ENCODE measurements at places on chromosomes 5 and 9. TPM values are rescaled to one million over a fixed set of nuclear protein-coding genes. Genes with fewer than 3 reads are reported as not detected.

Gene GABRB2
- polyA plus RNA-seq, result 0.06 TPM

Gene CDH9
- not detected for polyA plus RNA-seq

DNA sequence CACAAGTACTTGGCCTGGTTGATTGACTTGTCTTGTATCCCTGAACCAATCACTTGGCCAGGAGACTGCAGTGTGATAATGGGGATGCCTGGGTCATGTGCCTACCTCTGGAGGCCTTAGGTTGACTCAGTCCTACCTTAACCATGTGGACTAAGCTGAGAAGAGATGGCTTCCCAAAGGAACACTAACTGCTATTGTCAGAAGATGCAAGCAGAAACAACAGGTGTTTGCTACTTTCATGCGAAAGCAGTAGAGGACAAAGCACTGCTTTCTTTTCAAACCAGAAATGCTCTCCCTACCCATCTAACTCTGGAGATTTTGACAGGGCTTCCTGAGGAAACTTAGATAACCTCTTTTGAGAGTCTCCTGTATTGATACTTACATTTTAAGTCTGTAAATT is 22.9 kb downstream of the CDK7 start:
- no peaks in the 10 kb centered on the region for H3K27me3 ChIP-seq
- no peak for DNase-seq
- H3K4me3 ChIP-seq, result no peak overlapping the region
- no peaks in the 10 kb centered on the region for H3K4me1 ChIP-seq

DNA sequence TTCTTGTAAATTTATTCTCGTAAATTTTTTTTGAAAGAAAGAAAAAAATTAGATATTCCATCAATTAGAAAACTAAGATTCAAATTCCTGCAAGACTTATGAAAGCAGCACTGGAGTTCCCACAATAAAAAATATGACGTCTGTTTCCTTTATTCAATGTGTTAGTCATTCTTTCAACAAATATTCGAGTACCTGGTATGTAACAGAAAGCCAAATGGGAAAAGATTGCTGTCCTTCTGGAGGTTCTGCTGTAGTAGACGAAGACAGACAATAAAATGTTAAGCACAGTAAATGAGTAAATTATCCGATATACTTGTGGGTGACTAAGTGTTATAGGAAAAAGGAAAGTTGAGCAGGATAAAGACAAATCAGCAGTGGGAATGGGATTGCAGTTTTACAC is 92.2 kb downstream of the ADAMTSL1 start:
- H3K27ac ChIP-seq, result no peak overlapping the region
- H3K36me3 ChIP-seq, result no peaks in the 10 kb centered on the region
- no peaks in the 10 kb centered on the region for H3K27me3 ChIP-seq
- no peak overlapping the region for H3K4me3 ChIP-seq
- peaks cover 4% of the 10 kb centered on the region for H3K4me1 ChIP-seq

DNA sequence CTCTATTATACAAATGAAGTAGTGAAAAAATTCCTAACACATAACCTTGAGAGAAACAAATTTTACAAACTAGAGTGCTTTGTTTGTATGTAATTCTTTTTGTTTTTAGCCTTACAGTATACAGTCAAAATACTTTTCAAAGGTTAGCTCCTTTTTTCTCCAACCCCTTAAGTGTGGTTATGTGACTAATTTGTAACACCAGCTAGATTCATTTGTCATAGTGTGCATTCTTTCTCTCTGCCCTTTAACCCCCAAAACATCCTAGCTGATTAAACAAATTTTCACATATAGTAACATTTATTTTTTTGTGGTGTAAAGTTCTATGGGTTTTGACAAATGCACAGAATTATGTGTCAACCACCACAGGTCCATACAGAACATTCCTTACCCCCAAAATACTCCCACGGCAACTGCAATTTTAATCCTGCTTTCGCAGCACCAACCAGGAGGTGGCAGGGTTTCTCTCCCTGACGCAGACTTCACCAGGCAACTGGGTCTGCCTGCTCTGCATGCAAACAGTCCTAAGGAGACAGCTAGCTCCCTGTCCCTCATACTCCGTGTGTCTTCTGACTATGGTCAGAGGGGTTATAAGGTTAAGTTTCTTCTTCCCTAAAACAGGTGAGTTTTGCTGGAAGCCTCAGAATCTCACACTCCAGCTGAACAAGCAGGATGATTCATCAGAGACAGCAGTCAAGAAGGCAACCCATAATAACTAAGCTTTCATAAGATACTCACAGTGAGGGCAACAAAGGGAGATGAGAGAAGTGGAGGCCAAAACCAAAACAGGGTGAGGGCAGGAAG is 44.5 kb upstream of the NR5A1 start:
- H3K27me3 ChIP-seq, result no peaks in the 10 kb centered on the region
- peak; percentile 79 for DNase-seq
- H3K27ac ChIP-seq, result no peak overlapping the region
- no peaks in the 10 kb centered on the region for H3K4me1 ChIP-seq
- no peaks in the 10 kb centered on the region for H3K36me3 ChIP-seq

DNA sequence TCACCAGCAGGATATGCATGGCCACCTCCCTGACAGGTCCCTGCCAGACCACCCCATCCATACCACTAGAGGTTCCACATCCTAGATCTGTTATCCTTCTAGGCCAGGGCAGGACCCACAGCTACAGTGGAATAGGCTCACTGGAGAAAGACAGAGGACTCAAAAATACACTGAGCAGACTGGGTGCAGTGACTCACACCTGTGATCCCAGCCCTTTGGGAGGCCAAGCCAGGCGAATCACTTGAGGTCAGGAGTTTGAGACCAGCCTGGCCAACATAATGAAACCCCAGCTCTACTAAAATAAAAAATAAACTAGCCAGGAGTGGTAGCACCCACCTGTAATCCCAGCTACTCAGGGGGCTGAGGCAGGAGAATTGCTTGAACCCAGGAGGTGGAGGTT is 56.5 kb upstream of the TESK1 start:
- no peak for DNase-seq
- no peaks in the 10 kb centered on the region for H3K27me3 ChIP-seq
- H3K4me3 ChIP-seq, result no peak overlapping the region
- H3K4me1 ChIP-seq, result peaks cover 57% of the 10 kb centered on the region

DNA sequence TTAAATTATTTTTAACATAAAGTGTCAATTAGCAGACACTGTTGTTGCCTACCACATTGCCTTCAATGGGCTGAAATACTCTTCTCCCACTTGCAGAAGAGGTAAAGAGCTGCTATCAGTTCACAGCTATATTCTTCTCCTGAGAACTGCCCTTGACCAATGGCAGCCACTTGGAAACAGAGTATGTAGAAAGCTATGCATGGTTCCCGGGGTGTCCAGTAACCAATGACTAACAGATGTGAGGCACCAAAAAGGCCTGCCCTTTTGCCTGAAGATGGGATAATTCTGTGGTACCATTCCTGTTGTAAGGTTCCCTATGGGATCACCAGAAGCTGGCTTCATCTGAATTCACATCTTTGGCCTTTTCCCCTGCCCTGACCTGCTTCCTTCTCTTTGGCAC is 181.4 kb upstream of the MAP3K1 start:
- no peaks in the 10 kb centered on the region for H3K36me3 ChIP-seq
- H3K4me3 ChIP-seq, result no peak overlapping the region
- H3K27ac ChIP-seq, result no peak overlapping the region
- peaks cover 22% of the 10 kb centered on the region for H3K4me1 ChIP-seq

Gene KCNV2
- polyA plus RNA-seq, result not detected

Gene SLC25A25
- polyA plus RNA-seq, result 7.9 TPM

Gene OR1Q1
- polyA plus RNA-seq, result not detected

DNA sequence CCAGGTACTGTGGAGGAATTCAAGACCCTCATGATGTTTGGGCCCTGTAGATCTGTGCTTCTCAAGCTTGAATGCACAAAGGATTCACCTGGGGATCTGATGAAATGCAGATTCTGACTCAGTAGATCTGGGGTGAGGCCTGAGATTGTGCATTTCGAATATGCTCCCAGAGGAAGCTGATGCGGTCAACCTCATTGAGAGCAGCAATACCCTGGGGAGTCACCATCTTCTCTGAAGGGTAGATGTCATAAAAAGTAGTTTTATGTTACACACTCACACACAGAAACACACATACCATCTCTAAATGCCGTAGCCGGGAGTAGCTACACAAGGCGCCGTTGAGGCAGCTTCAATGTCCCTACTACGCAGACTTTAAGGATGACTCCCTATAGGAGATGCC is 55.8 kb upstream of the CPEB4 start:
- no peak overlapping the region for H3K27ac ChIP-seq
- no peak for DNase-seq
- H3K36me3 ChIP-seq, result no peaks in the 10 kb centered on the region
- no peaks in the 10 kb centered on the region for H3K4me1 ChIP-seq
- no peaks in the 10 kb centered on the region for H3K27me3 ChIP-seq

Gene ABLIM3
- polyA plus RNA-seq, result 11.8 TPM

- peaks cover 3% of the 10 kb centered on the region for H3K36me3 ChIP-seq
- no peak for DNase-seq
- H3K27ac ChIP-seq, result no peak overlapping the region
- H3K27me3 ChIP-seq, result no peaks in the 10 kb centered on the region
- H3K4me3 ChIP-seq, result no peak overlapping the region
These were observed 106.0 kb upstream of the LRRTM2 start for GRCh38 chr5:138981131-138981530.

- no peak for DNase-seq
- no peak overlapping the region for H3K4me3 ChIP-seq
- no peaks in the 10 kb centered on the region for H3K36me3 ChIP-seq
- no peak overlapping the region for H3K27ac ChIP-seq
- H3K27me3 ChIP-seq, result no peaks in the 10 kb centered on the region
These were observed 15.3 kb upstream of the NOL6 start for GRCh38 chr9:33489066-33489465.

DNA sequence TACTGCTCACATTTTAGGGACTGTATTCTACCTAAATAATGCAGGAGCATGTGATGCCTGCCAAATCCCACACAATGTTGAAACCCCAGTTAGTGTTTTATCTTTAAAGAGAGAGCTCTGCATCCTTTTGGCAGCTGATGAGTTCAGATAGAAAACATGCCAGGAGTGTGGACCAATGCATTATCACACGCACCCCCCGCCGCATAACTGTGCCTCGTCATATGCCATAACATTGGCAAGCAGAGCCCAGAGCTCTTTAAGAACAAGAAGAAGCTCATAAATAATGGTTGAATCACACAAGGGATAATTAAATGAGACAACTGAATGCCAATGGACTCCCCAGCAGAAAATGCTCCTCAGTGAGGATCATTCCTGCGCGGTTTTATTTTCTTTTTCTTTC is 52.8 kb upstream of the RORB start:
- H3K27me3 ChIP-seq, result no peaks in the 10 kb centered on the region
- no peaks in the 10 kb centered on the region for H3K4me1 ChIP-seq
- no peak overlapping the region for H3K27ac ChIP-seq
- no peak overlapping the region for H3K4me3 ChIP-seq
- H3K36me3 ChIP-seq, result no peaks in the 10 kb centered on the region

- no peaks in the 10 kb centered on the region for H3K27me3 ChIP-seq
- no peaks in the 10 kb centered on the region for H3K4me1 ChIP-seq
- no peak for DNase-seq
- H3K36me3 ChIP-seq, result no peaks in the 10 kb centered on the region
These were observed 16.2 kb downstream of the KCNMB1 start for GRCh38 chr5:170372971-170373370.

Gene LHFPL2
- 9.8 TPM for polyA plus RNA-seq

- H3K4me3 ChIP-seq, result no peak overlapping the region
- H3K36me3 ChIP-seq, result peaks cover 6% of the 10 kb centered on the region
- no peak overlapping the region for H3K27ac ChIP-seq
- DNase-seq, result no peak
- H3K4me1 ChIP-seq, result peaks cover 48% of the 10 kb centered on the region
These were observed 54.2 kb downstream of the FNBP1 start for GRCh38 chr9:129988607-129989361.

- H3K4me1 ChIP-seq, result no peaks in the 10 kb centered on the region
- no peak overlapping the region for H3K27ac ChIP-seq
- H3K4me3 ChIP-seq, result no peak overlapping the region
- no peaks in the 10 kb centered on the region for H3K27me3 ChIP-seq
These were observed 19.8 kb downstream of the CDO1 start for GRCh38 chr5:115796656-115797055.

- H3K4me1 ChIP-seq, result peaks cover 7% of the 10 kb centered on the region
- H3K4me3 ChIP-seq, result no peak overlapping the region
- no peak overlapping the region for H3K27ac ChIP-seq
- H3K36me3 ChIP-seq, result peaks cover 20% of the 10 kb centered on the region
These were observed 76.1 kb downstream of the UHRF2 start for GRCh38 chr9:6489099-6489498.

Gene GADD45G
- 88.8 TPM for polyA plus RNA-seq

Gene TLX3
- not detected for polyA plus RNA-seq

- no peaks in the 10 kb centered on the region for H3K27me3 ChIP-seq
- H3K4me1 ChIP-seq, result no peaks in the 10 kb centered on the region
- H3K27ac ChIP-seq, result no peak overlapping the region
- H3K4me3 ChIP-seq, result no peak overlapping the region
- DNase-seq, result peak; percentile 41
- peaks cover 33% of the 10 kb centered on the region for H3K36me3 ChIP-seq
These were observed 117.4 kb downstream of the SMARCA2 start for GRCh38 chr9:2132484-2133082.

- DNase-seq, result no peak
- H3K4me3 ChIP-seq, result no peak overlapping the region
- H3K4me1 ChIP-seq, result peaks cover 15% of the 10 kb centered on the region
- H3K27ac ChIP-seq, result no peak overlapping the region
These were observed 607.1 kb downstream of the TLE1 start for GRCh38 chr9:81082221-81082620.

- no peak overlapping the region for H3K4me3 ChIP-seq
- no peaks in the 10 kb centered on the region for H3K27me3 ChIP-seq
- no peaks in the 10 kb centered on the region for H3K4me1 ChIP-seq
- DNase-seq, result no peak
- no peaks in the 10 kb centered on the region for H3K36me3 ChIP-seq
These were observed 78.2 kb upstream of the RUFY1 start for GRCh38 chr5:179472174-179472573.

GRCh38 chr9:18333157-18333556 is 140.8 kb upstream of the ADAMTSL1 start:
- peaks cover 20% of the 10 kb centered on the region for H3K4me1 ChIP-seq
- no peak for DNase-seq
- no peaks in the 10 kb centered on the region for H3K27me3 ChIP-seq
- no peak overlapping the region for H3K27ac ChIP-seq

DNA sequence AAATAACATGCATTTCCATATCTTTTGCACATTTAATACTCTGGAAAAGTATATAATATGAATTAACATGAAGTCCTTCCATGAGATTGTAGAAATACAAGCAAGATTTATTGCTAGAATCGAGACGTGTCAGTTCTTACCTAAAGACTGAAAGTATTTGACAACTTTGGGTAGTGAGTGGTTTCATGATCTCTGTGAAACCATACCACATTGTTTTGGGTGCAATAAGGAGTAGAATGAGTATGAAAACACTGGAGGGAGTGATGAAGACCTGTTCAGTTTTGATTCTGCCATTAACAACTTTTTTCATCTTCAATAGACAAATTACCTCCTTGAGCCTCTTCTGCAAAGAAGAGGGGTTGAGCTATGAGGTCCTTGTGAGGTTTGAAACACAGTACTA is 133.7 kb downstream of the NUDT12 start:
- no peak overlapping the region for H3K27ac ChIP-seq
- no peaks in the 10 kb centered on the region for H3K27me3 ChIP-seq
- no peak for DNase-seq
- H3K4me1 ChIP-seq, result no peaks in the 10 kb centered on the region
- no peak overlapping the region for H3K4me3 ChIP-seq

Data from stomach (tissue), 19 donors.